Activated T-helper 1 cell treated with anti-CD3 and anti-CD28 coated beads, Interleukin-2, amount 50 U/mL, for 16 hours (primary cell): ENCODE measurements at places on chromosomes 5 and 9.

- DNase-seq: no peak
Measured at GRCh38 chr5:125274211-125274610, 527.8 kb upstream of the ZNF608 start.

- no peak for DNase-seq
Measured at GRCh38 chr9:36503172-36504088, 69.3 kb upstream of the MELK start.

- DNase-seq: no peak
Measured at GRCh38 chr5:109191153-109191558, 218.6 kb downstream of the PJA2 start.

DNA sequence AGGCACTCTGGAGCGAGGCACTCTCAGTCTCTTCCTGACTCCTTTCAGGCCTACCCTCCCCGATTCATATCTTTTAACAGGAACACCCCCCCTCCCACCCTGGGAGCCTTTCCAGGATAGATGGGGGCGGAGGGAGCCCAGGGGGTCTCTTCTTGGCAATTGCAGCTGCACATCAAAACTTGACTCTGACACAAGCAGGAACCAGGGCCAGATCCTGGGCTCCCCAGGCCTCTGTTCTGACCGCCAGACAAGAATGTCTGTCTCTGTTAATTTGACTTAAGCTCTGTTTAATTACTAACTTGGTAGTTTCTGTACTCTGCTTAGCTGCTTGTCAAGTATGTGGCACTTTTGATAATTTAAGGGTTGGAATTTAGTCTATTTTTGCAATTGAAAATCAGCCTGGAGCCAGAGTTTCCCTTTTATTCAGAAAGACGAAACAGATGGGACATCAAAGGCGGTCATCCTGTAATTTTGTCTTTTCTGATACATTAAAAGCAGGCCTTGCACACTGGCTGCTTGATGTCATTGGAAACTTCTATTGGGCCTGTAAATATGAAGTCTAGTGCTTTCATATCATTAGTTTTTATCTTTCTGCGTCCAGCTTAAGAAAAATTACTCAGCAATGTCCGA, 43.3 kb downstream of the ACTL7B start:
- no peak for DNase-seq

DNA sequence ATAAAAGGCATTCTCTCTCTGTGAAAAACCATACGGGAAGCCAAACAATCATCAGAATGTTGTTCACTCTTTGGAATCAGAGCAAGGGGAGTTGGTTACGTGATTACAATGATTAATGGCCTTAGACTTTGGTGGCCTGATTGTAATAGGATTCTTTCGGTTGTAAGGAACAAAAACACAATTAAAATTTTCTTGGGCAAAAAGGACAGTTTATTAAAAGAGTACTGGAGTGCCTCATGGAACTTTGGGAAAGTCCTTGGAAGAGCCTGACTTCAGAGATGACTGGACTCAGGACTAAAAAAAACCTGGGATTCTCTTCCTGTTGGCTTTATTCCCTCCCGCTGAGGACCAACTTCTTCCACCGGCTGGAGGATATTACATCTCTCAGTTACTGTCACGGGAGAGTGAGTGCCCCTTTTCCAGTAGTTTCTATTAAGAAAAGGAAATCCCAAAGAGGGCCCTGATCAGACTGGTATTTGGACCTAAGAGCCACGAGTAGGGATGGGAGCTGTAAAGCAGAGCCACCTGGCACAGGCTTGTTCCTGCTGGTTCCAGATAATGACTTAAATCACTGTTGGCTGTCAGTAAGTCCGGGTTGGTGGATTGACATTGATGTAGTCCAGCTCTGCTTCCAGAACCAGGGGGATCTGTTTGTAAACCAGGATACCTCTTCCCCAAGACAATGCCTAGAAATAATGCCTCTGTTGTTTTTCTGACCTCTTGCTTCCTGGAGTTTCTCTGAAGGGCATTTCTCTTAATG, 53.9 kb downstream of the CFAP95 start:
- no peak for DNase-seq

DNA sequence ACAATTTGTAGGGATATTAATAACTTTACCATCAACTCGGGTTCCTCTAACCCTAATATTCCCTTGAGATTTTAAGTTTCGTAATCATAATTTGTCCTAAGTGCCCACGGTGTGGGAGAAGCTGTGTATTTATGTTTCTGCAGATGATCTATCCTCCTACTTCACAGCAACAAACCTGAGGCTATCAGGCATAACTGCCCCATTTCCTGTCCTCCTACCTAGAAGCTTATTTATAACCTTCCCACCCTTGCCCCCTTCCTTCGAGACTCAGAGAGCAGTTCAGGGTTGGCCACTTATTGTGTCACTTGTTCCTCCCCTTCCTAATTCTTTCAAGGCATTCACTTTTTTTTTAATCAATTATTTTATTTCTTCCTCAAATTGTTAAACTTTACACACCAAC, 29.6 kb upstream of the LCP2 start:
- no peak for DNase-seq

GRCh38 chr5:117131876-117132275, 557.3 kb upstream of the SEMA6A start:
- no peak for DNase-seq

DNA sequence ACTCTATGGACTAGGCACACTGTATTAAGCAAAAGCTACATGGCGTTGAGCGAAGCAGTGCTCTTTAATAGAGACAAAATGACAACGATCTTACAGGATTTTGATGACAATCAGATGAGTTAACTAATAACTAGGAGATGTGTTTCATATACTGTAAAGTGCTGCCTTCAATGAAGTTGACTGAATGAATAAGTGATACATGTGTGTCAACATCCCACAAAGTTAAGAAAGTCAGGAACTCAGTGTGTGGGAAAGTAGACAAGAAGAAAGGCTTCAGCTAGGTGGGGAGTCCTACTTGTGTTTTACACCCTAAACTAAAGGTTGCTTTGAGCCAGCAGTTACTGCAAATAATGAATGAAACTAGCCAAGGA, 79.6 kb downstream of the PAPPA start:
- no peak for DNase-seq

GRCh38 chr5:149782018-149782894, 52.1 kb downstream of the PPARGC1B start:
- no peak for DNase-seq

DNA sequence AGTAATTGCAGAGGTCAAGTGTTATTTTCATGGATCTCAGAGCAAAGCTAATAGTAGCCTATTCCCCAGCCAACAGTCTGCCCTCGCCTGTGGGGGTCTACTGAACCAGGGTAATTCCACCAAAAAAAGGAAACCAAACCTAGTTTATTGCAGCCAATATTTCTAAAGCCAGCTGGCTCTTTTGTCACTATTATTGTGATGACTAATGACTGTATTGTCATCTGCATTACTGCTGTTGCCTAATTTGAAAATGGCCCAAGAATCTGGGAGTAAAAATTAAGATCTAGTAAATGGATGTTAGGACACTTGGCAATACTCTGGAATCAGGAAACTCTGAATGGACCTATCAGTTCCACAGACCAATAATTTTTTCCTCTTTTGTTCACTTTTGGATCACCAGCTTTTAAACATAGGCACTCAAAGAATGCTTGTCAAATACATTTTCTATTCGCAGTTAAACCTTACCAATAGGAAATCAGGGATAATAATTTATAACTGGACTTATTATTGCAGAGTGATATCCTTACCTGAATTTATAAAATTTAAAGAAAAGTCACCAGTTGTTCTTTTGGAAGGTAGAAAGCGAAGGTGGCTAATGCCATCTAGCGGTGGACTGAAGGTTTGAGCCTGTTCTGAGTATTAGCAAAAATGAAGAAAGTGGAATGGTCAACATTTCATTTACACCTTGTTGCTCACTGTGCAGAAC, 69.2 kb downstream of the SYK start:
- DNase-seq: no peak

- DNase-seq: no peak
Measured at GRCh38 chr9:37676411-37676830, 25.7 kb downstream of the FRMPD1 start.

DNA sequence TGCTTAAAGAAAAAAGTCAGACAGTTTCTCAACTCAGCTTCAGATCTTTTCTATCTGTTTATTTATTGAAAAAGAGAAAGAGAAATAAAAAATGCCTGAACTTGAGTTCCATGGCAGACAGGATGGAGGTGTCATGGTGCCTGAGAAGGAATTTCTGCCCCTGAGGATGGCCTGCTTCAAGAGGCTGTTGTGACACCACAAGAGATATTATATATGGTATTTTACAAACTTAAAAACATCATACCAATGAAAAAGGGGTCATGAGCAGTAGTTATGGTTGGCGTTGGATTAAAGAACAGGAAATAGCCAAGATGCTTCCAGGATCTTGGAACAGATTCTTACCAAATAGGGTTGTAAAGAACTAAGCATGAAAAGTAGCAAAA, 344.6 kb downstream of the GLIS3 start:
- DNase-seq: no peak

DNA sequence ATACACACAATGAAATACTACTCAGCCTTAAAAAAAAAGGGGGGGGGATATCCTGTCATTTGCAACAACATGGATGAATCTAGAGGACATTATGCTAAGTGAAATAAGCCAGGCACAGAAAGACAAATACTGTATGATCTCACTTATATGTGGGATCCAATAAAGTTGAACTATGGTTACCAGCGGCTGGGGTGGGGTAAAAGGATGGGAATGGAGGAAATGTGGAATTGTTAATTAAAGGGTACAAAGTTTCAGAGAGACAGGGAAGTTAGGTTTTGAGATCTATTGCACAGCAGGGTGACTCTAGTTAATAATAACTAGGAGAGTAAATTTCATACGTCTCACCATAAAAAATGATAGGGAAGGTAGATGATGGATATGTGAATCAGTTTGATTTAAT, 76.2 kb upstream of the ZNF608 start:
- DNase-seq: no peak

- DNase-seq: no peak
Measured at GRCh38 chr5:37043693-37044092, 167.1 kb downstream of the NIPBL start.

DNA sequence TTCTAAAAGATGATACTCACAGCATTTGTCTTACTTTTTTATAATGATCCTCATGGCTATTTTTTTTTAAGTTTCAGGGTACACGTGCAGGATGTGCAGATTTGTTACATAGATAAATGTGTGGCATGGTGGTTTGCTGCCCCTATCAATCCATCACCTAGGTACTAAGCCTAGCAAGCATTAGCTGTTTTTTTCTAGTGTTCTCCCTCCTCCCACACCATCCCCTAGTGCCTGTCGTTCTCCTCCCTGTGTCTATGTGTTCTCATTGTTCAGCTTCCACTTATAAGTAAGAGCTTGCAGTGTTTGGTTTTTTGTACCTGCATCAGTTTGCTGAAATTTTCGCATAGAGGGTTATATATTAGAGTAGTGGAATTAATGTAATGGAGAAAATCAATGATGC, 189.1 kb upstream of the CDH12 start:
- DNase-seq: no peak

- no peak for DNase-seq
Measured at GRCh38 chr9:125815568-125815967, 68.4 kb downstream of the PBX3 start.

DNA sequence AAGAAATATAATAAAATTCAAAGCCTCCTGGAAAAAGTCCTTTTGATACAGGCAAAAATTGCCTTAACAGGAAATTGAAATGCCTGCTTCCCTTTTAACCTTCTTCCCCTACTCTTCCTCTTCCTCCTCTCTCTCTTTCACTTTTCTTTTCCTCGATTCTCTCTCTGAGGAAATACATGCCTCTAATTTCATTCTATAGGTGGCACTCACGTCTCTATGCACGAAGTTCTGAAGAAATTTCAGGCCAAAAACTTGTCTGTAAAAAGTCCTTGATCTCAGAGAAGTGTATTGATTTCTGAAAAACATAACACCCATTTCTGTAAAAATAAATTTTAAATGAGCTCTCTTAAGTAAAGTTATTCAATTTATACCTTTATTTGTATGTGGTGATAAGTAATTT, 371.7 kb upstream of the IRX4 start:
- no peak for DNase-seq

GRCh38 chr9:127225801-127226625, 38.6 kb upstream of the GARNL3 start:
- no peak for DNase-seq

- DNase-seq: peak; percentile 6
Measured at GRCh38 chr9:1869843-1870242, 145.3 kb upstream of the SMARCA2 start.

DNA sequence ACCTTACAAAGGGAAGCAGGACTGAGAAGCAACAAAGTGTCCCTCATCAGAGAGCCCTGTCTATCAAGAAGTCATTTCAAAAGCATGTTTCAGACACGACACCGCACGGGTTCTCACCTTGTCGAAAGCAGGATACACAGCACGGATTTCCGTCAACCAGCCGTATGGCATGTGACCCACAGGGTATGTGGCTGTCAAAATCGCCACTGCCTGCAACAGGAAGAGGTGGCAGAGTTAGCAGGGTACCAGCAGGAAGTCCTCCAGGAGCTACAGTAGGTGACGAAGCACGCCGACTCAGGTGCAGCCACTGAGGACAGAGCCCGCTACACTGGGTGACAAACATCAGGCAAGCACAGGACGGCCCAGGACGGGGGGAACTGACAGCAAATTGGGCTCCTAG, 81.2 kb downstream of the OTULIN start:
- DNase-seq: no peak

GRCh38 chr9:127244609-127245601, 19.7 kb upstream of the GARNL3 start:
- DNase-seq: peak; percentile 88

DNA sequence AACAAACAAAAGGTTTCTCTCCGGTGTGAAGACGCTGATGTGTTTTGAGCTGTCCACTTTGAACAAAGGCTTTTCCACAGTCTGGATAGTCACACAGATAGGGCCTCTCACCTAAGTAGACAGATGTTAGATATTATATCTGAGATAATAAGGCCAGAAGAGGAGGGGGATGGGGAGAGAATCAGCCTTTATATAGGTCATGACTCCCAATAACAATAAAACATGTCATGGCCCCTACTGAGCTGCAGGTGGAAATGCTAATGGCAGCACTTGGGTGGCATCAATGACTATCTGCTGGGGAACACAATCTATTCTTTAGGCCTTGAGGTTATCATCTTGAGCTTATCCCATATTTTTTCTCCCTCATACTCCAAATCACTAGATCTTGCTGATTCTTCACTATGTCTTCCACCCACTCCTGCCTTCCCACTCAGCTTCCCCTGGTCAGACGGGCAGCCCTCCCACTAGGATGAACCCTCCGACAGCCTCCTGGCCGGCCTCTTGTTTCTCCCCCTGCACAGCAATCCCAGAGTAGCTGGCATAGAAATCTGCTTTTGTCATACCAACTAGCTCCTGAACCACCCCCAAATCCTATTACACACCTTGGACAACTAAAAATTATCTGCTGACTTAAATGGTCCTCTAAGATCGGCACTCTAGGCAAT, 11.5 kb upstream of the SLC35D2 start:
- DNase-seq: no peak
